ENCODE measurements at places on chromosomes 4 and X.
A peak's percentile ranks its signal among the peaks of the same experiment; 100 is the strongest.

- DNase-seq, result no peak
Observed at GRCh38 chrX:30183554-30183953, 31.8 kb upstream of the MAGEB2 start.

GRCh38 chr4:1053080-1053661 is 41.7 kb downstream of the FGFRL1 start:
- no peak for DNase-seq

DNA sequence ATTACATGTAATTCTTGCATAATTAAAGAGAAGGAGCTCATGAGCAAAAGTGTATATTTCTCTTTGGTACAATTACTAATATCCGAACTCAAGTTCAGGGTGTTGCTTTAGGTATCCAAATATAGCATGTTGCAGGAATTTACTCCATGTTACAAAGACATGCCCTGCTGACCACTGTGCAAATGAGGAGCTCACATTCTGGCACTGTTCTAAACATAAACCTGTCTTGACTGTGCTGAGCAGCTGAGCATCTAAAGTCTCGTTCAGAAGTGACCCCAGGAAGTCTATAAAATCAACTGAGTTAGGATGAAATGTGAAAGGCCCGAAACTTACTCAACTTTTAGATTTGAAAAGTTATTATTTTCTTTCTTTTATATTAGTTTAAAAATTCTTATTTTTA is 124.3 kb downstream of the STIM2 start:
- no peak for DNase-seq

DNA sequence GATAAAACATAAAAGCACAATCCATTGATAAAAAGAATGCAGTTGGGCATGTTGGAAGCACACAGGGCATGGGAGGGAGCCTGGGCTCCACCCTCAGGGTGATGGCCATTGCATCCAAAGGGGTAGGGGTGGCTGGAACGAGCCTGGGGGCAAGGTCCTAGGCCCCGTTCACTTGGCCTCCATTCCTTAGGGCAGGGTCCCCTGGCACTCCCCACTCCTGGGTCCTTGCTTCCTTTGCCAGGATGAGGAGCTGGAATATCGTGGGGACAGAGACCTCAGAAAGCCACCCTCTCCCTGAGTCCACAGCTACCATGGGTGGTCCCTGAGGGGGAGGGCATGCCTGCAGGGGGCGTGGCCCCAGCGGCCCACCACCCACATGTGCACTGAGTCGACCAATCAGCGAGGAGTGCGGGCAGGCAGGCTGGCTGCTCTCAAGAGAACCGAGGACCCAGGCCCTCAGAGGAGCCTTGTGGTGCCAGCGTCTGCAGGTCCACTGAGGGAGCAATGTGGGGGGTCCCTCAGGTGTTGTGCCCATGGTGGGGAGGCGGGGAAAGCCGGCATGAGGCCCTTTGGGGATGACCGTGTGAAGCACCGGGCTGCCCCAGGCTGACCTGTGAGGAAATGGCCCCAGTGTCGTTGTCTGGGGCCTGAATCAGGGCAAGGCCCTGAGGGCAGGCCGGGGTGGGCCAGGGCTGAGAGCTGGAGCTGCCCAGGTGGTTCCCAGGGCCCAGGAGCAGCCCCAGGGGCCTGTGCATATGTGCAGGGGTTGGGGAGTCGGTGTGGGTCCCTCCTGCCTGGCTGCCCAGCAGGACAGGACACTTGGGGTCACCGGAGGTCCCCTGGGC is 78.6 kb upstream of the AMELX start:
- no peak for DNase-seq

GRCh38 chr4:107312366-107312765 is 276.3 kb upstream of the DKK2 start:
- no peak for DNase-seq

DNA sequence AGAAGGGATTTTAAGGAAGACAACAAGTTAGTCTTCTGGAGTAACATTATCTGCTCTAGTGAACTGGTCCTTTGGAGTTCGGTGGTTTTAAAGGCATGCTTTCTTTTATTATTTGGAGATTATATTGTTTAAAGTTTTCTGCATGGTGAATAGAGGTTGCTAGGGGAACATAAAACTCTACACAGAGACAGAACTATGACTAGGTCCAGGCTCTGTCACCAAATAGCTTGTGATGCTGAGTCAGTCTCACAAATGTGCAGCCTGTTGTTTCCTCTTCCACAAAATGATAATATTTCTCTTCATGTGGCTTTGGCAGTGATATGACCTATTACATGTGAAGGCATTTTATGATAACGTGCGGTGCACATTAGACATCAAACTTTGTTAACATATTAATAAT is 132.6 kb downstream of the PACRGL start:
- DNase-seq, result no peak

DNA sequence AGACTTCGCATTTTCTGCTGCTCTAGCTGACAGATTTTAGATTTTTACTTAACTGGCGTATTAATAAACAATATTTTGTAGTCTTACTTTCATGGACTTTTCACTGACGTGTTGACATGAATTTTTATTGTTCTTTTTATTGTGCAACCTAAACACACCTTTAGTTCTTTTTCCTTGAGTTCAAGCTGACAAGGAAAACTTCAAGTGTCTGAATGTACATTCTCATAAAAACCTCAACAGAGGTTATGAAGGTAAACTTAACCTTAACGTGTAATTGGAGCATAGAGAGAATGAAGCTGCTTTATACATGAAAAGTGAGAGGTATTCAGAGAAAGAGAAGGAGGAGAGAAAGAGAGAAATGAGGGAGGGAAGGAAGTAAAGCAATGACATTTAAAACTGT is 364.3 kb upstream of the CT83 start:
- DNase-seq, result no peak

GRCh38 chr4:15893962-15894361 is 44.6 kb downstream of the FGFBP1 start:
- DNase-seq, result peak; percentile 68

DNA sequence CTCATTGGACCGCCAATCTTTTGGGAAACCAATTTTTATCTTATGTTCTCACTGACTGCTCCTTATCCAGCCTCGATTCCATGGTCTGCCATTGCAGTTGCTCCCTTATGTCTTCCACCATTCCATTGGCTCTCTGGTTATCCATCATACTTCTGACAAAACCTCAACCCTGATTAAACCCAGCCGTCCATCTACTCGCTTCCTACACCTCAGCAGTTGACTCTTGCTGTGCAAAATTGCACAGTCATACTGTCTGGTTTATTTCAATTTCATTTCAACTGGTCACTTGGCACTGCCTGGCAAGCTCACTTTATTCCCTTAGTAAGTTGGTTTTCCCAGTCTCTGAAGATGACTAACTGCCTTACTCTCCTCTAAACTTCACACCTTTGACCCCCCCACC is 26.2 kb downstream of the ARL9 start:
- DNase-seq, result no peak

DNA sequence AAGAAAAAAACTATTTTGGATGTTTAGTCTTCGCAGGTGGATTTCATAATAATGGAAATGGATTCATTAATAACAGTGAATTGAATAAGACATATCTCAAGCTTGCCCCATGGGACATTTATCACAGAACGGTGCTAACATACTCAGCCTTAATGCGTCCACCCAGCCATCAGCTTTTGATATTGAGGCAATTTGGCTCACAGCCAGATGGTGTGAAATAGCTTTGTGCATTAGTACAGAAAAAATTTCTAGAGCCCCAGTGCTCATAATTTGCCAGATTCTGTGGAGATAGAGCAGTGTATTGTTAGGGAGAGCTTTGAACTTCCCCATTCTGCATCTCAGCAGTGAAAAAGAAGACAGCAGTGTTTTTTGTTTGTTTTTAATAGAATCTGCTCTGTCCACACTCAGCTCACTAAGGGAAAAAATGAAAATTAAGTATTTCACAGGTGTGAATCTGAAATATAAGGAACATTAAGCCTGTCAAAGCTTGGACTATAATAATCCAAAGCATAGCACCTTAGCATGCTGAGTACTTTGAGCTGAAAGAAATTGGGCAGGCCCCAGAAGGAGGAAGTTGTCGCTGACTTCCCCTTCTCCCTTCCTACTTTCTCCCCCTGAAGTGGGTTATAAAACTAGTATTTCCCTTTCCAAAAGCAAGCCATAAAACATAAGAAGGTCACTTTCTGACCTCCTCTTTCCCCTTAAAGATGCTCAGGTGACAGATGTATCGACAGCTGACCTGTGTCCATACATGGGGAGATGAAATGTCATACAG is 295.8 kb downstream of the MAGEB5 start:
- no peak for DNase-seq

- DNase-seq, result no peak
Observed at GRCh38 chr4:87053802-87054767, 119.3 kb downstream of the AFF1 start.

GRCh38 chrX:29903360-29903759 is 312.0 kb upstream of the MAGEB2 start:
- DNase-seq, result peak; percentile 18

DNA sequence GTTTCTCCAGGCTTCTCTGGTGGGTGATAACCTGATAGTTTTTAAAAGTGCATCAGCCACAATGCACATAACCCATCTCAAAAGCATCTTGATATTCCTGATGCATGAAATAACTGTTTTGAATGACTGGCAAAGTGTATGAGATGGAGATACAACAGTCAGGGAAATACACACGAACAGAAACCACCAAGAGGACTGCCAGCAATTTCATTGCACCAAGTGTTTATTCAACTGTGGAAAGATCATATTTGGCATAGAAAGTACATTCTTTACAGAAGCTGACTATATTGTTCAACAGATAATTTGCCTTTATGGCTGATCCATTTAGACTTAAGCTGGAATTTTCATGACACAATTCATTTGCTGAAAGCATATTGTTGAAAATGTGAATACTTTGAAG is 139.5 kb downstream of the SLIT2 start:
- DNase-seq, result no peak

DNA sequence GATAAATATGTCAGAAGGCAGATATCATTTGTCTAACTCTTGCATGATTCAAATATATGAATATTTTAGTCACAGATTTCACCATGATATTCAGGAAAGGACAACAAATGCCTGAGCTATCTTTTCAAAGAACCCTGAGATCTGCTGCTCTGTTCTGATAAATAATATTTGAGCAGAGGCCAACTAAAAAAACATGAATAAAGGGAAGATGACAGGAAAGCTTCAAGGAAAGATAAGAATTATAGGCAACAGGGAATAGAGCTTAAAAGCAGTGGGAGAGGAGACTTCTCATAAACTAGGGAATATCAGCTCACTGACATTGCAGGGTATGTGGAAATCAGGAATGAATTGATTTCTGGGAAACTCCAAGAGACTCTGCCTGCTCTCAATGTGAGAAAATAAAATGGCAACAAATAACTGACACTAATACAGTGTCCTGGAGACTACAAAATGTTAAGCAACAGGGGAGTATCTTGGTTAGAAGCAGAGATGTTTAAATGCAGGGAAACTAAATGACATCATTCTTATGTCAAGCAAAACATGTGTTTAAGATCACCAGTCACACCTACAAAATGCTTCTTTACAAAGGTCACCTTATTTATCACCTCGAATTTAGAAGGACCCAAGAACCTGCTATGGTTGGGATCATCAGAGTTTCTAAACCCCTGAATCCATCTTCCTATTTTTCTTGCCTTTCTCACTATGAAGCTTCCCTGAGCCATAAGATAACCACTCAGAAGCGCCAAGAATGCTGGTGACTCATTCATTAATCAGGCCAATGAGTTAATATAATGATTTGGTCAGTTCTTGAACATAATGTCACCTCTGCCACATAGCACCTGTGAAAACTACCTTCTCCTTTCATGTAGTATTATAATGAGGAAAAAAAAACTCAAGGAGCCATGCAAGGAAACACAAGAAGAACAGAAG is 78.1 kb downstream of the NDST3 start:
- DNase-seq, result no peak

GRCh38 chrX:12570859-12571501 is 220.2 kb upstream of the PRPS2 start:
- DNase-seq, result no peak

DNA sequence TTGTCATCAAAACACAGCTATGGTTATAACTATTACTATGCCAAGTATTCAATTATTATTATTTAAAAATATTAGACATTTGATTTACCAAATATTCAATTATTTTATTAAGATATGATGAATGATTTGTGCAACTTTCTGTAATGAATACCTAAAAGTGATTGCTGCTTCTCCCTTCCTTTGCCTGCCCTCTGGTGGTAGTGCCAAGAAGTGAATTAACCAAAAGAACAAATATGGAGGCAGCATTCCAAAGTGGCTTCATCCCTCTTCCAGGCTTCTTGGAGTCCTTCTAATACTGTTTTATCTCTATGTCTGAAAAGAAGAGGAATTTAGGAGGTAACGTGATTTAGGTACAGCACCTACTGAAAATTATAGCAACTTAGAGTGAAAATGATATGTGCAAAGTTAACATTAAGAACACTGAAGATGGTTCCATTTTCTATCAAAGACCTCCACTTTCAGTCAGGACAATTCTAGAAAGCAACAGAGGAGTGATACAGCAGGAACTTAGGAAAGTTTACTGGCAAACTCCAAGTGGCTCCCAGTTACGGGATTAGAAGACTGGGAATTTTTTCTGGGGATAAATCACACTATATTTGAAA is 43.0 kb downstream of the ENPEP start:
- DNase-seq, result no peak

- DNase-seq, result no peak
Observed at GRCh38 chr4:172946503-172946902, 222.1 kb upstream of the GALNT7 start.

- no peak for DNase-seq
Observed at GRCh38 chr4:166274136-166274761, 401.2 kb downstream of the TLL1 start.

GRCh38 chr4:150867148-150867547 is 147.9 kb downstream of the LRBA start:
- peak; percentile 67 for DNase-seq

DNA sequence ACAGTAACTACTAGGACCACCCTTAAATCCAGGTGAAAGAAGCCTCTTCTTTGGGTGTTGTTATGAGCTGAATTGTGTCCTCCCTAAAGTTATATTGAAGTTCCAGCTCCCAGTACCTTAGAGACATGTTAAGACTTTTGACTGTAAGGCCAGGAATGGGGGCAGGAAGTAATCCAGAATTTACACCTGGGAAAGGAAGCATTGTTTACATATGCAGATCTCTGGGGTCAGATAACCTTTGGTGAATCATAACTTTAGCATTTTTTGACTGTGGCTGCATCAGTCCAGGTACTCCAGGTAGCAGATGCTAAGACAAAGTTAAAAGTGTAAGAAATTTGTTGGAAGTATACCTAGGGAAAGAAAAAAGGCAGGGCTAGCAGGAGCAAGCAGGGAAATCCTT is 104.9 kb upstream of the CENPE start:
- DNase-seq, result no peak

DNA sequence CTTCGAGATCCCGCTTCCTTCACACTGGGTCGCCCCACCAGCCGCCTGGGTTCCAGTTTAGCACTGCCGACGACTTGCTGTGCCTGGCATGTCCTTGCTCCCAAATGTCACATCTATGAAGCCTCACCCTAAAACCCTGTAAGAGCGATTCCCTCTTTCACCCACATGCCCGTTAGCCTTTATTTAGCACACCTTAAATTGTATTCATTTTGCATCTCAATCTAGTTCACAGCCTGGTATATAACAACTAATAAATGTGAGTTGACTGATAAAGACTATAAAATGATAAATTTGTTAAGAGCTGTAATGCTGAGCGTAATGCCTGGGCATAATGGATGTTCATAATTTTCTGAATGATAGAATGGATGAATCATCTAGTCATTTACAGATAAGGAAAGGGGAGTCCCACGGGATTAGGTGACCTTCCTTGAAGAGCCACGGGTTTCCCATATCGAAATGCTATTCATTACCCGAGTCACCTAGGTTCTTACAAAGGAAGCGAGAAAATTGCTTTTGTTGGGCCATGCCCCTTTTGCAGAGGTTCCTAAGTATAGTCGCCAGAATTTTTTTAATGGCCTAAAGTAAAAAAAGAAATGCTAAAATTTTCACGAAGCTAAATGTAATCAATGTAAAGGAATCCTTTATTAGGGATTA is 1.1 kb upstream of the AP1S2 start:
- no peak for DNase-seq

All from HTR-8/SVneo (cell line).